ENCODE measurements at places on chromosomes 1 and 21.
A peak's percentile ranks its signal among the peaks of the same experiment; 100 is the strongest.

DNA sequence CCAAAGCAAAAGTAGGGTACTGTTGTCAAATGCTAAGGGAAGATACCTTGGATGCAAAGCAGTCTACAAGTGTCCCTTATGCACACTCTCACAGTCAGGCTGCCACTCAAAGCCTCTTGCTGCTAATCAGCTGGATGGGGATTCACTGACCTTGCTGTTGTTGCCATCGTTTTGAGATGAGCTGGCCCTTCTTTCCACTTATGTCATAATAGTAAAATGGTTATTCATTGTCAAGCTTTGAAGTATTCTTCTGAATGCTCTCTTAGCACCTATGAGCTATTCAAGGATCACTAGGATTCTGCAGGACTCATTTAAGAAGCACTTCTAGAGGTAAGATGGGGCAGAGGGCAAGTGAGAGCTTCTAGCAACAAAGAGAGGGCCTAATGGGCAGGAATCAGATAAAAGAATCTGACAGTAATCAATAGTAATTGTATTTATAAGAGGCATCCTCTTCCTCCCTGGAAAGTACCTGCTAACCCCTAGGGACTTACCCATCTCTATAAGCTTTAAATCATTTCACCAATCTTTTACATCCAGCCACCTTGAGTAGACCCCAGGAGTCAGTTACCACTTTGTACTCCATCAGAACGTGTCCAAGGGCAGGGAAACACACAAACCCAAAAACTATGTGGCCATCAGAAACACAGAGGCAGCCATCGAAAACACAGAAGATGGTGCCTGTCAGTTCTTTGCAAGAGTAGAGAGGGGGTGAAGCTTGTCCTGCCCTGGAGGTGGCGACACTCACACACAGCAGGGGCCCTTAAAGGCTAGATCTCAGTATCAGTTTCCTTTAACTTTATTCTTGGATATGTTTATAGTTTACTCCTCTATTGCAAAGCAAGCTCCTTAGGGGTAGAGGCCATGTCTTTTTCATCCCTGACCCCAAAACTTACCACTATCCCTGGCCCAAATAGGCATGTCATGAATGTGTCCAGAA, 103.7 kb upstream of the NFIA start:
- peak; percentile 35 for DNase-seq

GRCh38 chr1:212930986-212931678, 19.2 kb upstream of the VASH2 start:
- DNase-seq: no peak

GRCh38 chr1:219659684-219660083, 46.8 kb upstream of the ZC3H11B start:
- DNase-seq: no peak

- no peak for DNase-seq
Measured at GRCh38 chr1:248792342-248792741, 33.4 kb downstream of the SH3BP5L start.

DNA sequence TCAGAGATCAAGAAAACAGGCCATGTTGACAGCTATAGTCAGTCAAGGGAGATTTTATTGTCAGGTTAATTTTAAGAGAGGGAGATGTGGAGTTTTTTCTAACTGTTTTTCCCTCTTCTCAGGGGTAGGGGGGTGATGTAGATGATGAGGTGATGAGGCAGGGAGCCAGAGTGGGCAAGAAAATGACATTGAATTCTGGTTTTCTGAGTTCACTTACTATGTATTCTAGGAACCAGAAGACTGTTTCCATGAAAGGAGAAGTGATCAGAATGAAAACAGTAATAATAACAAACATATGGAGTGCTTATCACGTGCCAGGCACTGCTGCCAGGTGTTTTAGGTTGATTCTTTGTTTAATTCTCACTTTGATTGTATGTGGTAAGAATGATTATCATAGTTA, 40.2 kb downstream of the CASQ2 start:
- DNase-seq: no peak

GRCh38 chr21:18499761-18500376, 96.3 kb upstream of the TMPRSS15 start:
- no peak for DNase-seq

GRCh38 chr21:36207577-36208320, 51.1 kb downstream of the DOP1B start:
- no peak for DNase-seq

DNA sequence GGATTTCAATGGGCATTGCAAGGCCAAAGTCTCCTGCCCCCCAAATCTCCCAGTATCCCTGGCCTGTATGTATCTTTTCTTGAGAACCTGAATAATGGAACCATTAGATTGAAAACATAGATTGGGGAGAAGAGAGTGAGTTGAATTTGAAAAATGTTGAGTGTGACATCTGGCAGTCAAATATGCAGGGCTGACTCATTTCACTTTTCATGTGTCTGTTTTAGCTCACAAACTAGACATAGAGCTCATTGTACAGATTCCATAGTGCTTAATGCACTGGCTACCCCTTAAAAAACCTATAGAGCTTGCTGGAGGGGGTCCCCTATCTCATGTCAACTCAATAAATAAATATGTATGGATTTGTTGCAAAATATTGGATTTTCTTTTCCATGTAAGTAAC, 30.8 kb downstream of the DDR2 start:
- no peak for DNase-seq

DNA sequence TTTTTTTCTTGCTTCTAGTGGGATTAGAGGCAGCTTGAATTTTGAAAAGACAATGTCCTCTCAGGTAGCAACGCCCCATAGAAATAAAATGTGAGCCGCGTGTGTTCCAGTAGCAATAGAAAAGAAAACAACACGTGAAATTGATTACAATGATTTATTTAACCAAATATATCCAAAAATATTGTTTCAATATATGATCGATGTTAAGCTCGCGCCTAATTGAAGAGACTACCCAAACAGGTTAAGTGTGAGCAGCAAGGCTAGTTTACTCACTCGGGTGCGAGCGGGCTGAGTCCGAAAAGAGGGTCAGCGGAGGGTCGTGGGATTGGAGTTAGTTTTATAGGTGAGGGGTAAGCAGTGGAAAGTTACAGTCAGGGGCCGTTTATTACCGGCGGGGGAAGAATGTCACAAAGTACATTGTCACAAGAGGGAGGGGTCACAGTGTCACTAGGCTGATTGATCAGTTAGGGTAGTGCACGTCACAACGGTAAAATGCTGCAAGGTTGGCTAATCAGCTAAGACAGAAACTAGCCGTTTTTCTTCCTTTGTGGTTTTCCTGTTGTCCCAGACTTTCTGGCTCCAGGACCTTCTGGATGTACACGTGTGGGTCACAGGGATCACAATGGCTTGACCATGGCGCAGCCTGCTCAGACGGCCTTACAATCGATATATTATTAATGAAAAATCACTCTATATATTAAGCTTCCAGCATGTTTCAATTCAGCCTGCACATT, 697 bp upstream of the ZNF670 start:
- DNase-seq: no peak

DNA sequence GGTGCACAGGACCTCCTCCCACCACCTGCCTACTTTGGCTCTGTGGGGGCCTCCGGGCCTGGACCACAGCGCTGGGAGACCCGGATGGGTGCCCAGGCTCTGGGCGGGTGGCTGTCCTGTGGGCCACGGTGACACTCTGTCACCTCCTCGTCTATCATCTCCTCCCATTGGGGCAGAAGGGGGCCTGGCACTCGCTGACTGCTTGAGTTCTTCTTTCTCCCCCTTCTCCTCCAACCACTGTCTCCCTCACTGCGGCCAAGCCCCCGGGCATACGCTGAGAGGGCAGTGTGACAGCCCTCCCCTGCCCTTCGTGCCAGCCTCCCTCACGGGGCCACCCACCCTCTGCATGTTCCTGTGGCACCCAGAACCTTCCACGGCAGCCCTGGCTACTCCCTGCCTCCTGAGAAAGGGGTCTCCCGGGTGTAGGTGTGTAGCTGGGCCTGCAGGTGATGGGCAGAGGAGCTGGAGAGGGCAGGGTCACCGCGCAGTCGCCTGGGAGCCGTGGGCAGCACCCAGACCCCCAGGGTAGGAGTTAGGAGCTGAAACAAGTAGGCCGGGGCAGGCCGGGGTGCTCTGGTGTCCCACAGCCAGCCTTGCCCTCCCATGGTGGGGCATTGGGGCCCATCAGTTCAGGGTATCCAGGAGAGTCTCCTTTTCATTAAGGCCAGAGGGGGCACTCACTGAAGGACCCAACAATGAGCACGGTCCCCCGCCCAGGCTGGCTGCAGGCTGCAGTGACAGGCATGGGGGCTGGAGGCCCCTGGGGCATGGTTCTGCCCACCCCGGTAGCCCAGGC, 9.2 kb upstream of the ARF1 start:
- DNase-seq: no peak

GRCh38 chr1:116690849-116691406, 23.4 kb upstream of the IGSF3 start:
- no peak for DNase-seq

- DNase-seq: no peak
Measured at GRCh38 chr1:115115521-115116161, 26.3 kb upstream of the TSPAN2 start.

DNA sequence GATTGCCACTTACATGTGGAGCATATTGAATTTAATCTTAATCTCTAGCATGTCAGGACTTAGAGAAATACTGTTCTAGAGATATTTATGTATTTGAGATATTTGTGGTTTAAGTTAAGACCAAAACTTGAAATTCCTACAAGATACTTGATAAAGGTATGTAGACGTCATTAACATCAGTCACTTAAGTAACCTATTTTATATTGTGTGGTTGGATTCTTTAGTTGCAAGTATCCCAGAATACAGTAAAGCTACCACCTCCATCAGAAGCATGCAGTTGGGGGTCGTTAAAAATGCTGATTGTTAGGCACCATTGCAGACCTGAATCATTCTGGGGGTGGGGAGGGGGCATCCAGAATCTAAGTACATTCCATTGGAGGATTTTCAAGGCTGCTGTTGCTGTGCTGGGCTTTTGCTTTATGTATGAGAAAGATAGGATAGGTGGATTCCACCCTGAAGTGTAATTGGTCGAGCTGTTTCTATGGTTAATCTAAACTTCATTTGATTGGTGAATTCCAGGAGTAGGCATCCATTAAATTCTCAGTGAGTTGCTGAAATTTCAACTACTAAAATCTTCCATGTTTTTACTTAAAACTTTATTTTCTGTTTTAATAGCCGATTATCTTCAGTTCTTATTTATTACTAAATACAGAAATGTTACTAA, 4.0 kb downstream of the H3-3A start:
- DNase-seq: no peak

DNA sequence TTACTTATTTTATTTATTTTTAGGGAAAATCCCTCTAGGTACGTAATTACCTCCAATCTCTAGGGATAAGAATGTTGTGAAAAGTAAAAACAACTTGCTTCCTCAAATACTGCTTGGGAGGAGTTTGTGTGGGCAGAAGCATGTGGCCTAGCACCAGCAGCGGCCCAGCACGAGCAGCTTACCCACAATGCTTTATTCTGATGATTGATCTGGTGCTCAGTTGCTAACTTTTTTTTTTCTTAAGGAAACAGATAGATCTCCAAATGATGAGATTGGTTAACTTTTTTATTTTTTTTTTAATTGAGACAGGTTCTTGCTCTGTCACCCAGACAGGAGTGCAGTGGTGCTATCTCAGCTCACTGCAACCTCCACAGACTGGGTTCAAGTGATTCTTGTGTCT, 4.2 kb downstream of the CLIC6 start:
- no peak for DNase-seq

DNA sequence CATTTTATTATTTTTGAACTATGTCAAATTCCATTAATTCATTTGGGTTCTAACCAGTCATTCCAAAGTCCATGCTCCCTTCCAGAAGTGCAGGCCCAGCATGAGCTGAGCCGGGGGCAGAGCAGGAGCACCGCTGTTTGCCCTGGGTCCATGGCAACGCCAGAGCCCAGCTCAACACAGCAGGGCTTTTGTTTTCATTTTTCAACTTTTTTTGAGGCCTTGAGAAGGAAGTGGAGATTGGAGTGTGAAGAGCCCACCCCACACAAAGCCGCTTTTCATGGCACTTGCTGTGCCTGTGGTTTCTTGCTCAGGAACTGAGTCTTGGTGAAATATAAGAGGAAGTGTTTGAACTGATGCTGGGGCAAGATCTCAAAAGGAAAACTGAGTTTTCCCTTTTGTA, 13.2 kb upstream of the PRMT2 start:
- no peak for DNase-seq

DNA sequence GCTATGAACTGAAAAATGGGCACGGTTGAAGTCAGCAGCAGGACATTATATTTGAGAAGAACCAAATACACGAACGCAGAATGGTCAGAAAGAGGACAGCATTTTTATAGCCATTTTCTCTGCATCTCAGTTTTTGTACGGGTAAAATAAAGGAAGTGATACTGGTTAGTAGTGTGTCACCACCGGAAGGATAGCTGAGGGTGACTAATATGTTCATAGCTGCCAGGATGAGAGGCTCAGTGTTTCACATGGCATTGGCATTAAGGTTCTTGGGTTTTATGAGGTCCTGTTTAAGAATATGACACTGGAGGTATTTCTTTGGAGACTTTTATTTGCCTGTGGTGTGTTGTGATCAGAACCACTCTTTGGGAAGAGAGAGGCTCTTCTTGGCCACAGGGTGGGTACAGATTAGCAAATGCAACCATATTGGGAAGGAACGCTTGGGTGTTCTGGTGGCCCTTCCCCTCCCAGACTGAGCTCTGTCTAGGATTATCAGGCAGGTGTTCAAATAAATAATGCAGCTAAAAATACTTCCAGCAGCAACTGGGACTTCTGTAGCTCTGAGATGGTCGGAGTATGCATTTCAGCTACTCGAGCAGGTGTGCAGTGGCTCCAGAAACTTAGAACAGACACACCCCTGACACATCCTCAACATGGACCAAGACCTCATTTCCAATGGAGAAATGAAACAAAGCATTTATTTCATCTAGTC, 158.2 kb downstream of the PBX1 start:
- DNase-seq: no peak

GRCh38 chr1:204992201-204992997, 50.6 kb upstream of the CNTN2 start:
- DNase-seq: no peak

DNA sequence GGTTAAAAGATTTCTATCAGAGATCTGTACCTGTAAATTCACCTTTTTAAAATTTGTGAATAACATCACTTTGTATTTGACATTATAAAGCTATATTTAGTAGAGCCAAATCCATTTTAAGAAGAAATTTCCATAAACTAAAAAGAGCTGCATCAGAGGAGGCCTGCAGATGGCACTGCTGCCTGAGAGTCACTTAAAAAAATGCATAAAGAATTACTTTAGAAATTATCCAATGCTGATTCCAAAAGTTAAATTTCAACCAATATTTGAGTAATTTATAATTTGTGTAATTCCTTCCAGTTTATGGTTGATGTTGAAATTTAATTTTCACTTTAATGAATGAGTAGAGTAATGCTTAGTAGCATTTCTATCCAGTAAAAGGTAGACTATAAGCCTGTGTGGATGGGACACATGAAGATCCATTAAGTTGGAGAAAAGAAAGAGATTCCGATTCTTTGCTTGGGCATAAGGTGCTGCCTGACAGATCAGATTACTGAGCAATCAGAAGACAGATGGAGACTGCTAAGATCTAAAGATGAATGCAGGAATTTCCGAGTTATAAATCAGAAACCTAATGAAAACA, 20.7 kb upstream of the RPE65 start:
- no peak for DNase-seq

DNA sequence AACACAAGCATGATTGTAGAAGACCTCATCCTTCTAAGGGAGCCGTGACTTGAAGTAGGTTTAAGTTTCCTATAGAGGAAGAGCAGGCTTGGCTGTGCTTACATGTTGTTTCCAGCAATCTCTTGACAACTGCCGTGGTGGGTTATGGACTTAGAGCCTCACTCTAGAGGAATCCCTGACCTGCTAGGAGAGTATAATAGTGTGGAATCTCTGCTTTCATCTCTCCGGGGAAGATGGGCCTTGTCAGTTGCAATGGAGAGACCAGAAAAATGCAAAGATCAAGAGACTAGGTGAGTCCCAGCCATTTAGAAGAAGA, 137.6 kb downstream of the MIS18A start:
- DNase-seq: no peak

- DNase-seq: no peak
Measured at GRCh38 chr1:153402226-153402625, 11.4 kb upstream of the S100A8 start.
